ENCODE measurements at places on chromosomes 2 and 18.

DNA sequence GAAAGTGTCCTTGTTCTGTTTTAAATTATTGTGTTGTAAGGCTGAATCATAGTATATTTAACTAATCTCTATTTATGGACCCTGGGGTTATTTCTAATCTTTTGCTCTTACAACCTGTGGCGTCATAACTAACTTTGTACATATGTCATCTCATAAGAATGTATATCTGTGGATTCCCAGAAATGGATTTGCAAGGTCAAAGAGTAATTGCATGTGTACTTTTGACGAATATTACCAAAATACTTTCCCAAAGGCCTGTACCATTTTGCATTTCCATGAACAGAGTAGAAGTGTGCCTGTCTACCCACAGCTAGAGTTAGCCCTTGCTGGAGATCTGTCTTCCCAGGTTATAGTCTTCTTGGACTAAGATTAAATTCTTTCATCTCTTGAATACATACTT is 42.8 kb downstream of the SEMA4F start:
- DNase-seq: no peak

DNA sequence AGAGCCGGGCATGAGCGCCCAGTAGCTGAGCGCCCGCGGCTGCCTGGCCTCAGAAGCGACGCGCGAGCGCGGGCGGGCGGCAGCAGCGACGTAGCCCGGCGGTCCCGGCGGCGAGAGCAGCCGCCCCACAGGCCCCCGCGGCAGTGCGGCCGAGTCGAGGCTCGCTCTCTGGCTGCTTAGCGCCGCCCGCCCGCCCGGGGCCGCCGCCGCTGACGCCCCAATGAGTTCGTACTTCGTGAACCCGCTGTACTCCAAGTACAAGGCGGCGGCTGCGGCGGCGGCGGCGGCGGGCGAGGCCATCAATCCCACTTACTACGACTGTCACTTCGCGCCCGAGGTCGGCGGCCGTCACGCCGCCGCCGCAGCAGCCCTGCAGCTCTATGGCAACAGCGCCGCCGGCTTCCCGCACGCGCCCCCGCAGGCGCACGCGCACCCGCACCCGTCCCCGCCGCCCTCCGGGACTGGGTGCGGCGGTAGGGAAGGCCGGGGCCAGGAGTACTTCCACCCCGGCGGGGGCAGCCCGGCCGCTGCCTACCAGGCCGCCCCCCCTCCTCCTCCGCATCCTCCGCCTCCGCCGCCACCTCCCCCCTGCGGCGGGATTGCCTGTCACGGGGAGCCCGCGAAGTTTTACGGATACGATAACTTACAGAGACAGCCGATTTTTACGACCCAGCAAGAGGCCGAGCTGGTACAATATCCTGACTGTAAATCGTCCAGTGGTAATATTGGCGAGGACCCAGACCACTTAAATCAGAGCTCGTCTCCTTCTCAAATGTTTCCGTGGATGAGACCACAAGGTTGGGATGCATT is 847 bp downstream of the HOXD8 start:
- no peak for DNase-seq

DNA sequence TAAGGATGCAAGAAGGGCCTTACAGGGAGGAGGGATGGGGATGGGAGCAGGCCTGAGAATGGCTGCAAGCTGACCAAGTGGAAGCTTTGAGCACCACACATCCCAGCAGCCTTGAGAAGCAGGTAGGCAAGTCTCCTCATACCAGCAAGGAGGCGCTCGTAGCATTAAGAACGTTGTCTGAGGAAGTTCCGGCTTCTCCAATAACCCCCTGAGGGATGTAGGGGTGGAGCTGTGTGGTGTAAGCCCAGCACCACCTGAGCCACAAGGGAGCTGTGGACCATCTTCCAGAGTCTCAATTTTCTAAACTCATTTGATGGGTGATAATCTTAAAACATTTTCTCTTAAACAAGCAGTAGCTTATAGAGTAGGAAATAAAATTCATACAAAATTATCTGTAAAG is 50.6 kb downstream of the ST3GAL5 start:
- no peak for DNase-seq

- no peak for DNase-seq
Observed at GRCh38 chr18:12686100-12686499, 16.4 kb downstream of the CEP76 start.

DNA sequence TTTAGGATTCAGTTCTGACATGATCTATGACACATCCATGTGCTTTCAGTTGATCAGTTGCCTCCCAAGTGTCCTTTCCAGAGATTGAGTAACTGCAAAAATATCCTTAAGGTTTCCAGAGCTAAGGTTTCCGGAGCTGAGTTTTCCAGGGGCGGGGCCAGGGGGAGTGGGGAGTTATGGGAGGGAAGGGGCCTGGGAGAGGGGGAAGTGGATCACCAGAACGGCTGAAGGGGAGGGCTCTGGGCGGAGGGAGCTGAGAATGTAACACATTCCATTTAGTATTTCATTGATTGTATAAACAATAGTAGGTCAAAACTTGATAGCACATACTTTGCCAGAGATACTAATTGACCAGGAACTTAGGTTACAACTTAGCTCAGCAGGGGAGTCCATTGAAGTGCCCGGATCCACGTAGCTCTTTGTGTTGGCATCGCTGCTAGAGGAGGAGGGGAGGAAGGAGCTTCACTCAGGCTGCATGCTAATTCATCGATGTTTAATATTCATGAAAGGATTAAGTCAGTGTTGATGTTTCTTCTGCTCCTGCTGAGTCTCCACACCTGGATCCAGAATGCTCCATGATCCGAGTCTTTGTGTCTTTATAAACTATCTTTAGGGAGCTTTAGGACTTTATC is 289.8 kb downstream of the ALPK2 start:
- DNase-seq: no peak

Data from RCC 7860 (cell line).